GM13977 (cell line): ENCODE measurements at places on chromosomes 5 and 9.
A peak's percentile ranks its signal among the peaks of the same experiment; 100 is the strongest.

DNA sequence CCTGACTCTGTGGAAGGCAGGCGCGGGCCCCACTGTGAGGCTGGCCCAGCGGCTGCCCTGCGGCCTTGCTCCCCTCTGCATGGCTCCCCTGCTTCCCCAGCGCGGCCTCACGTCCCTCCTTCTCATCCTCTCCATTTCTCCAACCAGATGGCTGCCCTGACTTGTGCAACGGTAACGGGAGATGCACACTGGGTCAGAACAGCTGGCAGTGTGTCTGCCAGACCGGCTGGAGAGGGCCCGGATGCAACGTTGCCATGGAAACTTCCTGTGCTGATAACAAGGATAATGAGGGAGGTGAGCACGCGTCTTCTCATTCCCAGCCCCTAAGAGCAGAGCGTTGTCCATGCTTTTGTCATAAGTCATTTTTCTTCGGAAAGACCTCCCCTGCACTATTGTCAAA is 129.0 kb upstream of the WWC1 start:
- no peak for DNase-seq

- DNase-seq: no peak
Measured at GRCh38 chr5:157540124-157540523, 35.5 kb downstream of the ADAM19 start.

DNA sequence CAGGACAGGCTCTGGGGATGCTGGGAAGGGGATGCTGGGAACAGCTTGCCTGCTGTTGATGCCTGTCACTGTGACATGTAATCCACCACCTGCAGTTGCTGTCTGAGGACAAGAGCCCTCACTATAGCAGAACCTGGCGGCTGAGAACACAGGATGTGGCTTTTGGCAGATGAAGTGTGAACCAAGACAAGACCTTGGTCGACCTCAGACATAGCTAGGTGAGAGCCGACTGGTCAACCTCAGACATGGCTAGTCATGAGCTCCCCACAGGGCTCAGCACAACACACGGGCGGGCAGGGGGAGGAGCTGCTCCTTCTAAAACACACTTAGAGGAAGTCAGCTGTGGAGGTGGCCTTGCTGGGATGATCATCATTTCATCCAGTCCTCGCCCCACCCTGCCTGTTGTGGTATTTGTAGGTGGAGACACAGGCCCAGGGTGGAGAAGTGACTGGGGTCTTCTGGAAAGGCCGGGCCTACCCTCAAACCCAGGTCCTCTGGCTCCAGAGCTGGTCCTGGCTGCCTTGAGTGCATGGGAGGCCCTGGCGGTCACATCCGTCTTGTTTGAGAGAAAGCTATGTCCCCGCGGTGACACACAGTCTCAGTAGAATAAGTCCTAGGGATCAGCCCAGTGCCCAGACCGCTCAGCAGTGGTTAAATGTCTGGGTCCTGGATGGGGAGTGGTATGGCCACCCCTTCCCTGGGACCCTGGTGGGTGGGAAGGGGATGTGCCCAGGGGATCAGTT is 6.1 kb downstream of the SUSD3 start:
- DNase-seq: peak; percentile 93

DNA sequence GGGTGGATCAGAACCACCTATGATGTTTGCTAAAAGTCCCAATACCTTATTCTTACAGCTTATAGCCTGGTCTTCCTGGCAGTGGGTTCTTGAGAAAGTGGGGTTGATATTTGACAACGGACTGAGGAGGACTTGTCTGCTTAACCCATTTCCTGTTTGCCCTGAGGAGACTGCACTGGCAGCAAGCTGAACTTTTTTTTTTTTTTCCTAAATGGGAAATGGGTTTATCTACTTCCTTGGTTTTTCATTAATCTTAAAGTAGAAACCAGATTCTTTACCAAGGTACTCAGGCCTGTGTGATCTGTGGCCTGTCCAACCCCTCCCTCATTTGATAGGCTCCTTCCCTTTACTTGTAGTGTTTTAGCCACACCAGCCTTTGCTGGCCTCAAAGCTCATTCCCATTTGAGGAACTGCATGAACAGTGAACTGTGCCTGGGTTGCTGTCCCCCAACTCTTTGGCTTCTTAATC is 47.1 kb downstream of the C9orf57 start:
- DNase-seq: no peak

DNA sequence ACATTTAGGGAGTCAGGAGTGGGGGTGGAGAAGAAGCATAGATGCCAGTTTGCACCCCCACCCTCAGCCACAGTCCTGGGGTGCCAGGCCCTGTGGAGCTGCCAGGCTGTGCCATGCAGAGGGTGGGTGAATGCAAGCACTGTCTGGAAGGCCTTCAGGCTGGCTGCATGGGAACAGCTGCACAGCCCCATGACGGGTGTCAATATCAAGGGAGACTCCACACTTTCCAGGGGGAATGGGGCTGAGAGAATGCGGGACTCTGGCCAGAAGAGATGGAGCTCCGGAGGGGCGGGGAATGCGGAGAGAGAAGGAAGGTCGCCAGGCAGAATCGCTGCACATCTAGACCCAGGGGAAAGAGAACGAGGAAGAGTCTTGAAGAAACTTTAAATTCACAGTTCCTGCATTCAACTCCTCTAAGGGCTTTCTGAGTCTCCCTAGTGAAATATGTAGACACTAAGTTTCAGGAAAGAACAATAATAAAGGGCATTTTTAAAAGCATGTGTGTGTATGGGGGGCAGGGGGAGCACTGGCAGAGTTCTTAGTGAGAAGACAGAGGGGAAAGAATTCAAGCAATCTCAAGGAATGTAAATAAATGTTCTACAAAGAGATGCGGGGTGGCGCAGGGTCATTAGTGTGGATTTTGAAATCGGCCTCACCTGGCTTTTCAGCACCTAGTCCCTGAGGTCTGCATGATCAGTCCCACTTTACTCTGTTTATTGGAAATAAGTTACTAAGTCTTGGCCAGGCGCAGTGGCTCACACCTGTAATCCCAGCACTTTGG is 59.1 kb downstream of the BOD1 start:
- DNase-seq: no peak

GRCh38 chr9:107110153-107110552 is 172.9 kb upstream of the RAD23B start:
- DNase-seq: no peak

- no peak for DNase-seq
Measured at GRCh38 chr9:134700636-134701350, 59.2 kb downstream of the COL5A1 start.

DNA sequence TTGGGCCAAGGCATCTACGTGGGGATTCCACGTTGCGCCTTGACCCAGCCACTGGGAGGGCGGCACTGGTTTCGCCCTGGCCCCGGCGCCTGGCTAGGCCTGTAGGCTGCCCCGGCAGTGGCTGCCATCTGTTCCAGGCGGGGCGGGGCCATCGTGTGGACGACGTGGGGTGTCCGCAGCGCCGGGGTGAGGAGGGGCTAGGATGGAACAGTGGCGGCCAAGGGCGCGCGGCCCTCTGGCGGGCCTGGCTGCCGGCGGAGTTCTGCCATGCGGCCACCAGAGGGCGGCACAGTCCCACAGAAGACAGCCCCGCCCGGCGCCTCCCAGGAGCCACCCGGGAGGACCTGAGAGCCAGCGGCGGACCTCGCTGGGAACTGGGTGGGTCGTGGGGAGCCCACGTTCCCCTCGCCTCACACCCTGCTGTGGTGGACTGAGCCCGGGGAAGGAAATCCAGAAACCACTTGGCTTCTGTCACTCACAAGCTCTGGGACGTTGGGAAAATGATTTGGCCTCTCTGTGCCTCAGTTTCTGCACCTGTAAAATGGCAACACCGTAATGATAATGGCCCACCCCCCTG is 22.6 kb upstream of the RAPGEF1 start:
- DNase-seq: peak; percentile 91

GRCh38 chr9:94900222-94901018 is 173.9 kb downstream of the AOPEP start:
- DNase-seq: no peak

DNA sequence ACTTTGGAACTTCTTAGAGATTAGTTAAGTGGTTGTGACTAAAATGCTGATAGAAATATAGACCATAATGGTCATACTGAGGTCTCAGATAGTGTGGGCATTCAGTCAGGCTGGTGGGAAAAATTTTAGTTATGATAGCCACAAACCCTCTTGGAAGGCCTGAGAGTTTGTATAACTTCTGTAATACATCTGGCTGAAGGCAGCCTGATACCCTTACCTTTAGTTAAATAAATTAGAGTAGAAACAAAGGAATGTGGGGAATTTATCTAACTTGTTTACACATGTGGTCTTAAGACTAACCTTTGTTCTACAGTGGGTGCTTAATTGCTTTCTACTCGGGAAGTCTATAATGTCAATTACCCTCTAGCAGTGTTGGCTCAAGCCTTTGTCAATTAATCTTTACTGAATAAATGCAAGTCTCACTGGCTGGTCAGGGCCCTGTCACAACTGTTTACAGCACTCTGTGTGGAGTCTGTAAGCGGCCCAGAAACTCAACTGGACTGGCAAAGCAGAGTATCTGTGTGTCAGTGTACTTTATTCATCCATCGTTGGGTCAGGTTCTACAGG is 184.0 kb downstream of the FBXO4 start:
- no peak for DNase-seq

DNA sequence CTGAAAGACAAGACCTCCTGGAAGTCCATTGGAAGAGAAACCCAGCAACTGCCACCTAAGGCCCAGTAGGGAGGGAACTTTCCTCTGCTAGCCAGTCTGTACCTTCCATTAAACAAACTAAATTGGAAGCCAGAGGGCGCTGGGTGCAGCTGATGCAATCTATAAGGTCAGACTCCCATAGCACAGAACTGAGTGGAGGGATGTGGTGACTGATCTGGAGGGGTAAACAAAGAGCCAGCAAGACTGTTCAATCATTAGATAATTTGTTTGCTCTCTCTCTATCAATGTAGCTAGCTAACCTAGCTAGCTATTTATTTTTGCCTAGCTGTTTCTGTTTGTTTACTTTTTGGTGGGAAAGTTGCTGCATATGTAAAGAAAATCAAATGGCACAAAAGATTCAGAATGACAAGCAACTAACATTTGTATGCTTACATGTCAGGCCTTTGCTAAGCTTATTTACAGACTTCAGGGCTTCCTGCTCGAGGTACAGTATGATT is 291.8 kb upstream of the DAB2 start:
- peak; percentile 50 for DNase-seq

- DNase-seq: no peak
Measured at GRCh38 chr5:9500625-9501024, 45.2 kb downstream of the SEMA5A start.

- DNase-seq: peak; percentile 23
Measured at GRCh38 chr9:84759300-84759750, 89.8 kb downstream of the NTRK2 start.

DNA sequence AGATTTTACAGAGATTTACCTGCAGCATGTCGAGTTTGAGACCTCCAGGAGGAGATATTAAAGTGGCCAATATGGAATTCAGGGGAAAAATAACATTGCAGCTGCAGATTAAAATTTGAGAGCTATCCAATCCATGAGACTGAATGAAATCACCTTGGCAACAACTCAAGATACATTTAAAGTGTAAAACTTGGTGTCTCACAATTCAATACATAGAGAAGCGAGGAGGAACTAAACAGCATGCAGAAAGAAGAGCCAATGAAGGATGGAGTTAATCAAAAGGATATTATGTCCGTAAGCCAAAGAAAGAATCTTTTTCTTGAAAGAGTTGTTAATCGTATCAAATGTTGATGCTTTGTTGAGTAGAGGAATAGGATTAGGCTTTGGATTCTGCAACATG is 455.1 kb downstream of the CDH18 start:
- DNase-seq: no peak

DNA sequence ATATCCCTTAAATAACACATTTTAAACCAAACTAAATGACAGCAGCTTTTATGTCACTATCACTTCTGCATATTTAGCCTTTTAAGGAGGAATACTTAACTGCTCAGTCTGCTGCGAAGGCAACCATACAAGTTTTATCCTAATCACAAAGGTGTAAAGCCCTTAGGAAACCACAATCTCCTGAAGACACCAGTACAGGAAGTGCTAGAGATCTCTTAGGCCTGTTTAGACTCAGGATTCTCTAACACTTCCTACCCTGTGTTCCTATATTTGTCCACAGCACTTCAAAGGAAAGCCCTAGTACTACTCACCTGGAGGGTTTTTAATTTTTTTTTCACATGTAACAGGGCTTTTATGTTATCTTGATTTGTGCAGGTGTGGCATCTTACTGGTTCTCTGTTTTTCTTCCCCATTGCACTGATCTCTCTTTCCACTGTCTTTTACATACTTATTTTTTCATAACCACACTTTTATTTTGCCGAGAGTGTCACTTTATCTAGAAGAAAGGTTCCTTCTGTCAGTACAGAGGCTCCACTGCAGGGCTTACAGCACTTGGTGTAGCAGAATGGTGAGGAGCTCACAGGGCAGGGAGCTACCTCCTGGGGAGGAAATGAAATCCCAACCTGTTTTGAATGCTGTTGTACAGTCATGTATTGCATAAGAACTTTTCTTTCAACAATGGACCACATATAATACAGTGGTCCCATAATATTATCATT is 1060.6 kb upstream of the ACO1 start:
- DNase-seq: no peak

DNA sequence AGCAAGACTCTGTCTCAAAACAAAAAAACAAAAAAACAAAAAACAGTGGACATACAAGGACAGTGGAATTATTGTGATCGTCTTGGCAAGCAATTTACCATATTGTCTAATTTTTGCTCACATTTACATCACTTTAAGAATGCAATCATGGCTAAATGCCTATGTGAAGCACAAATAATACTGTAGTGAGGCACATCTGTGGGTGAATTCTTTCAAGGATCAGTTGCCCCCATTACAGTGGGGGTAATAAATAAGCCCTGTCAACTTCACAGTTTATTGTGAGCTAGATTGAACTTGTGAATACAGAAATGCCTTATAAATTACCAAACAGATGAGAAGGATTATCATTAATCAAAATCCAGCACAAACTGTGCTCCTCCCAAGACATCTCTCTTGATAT is 150.2 kb upstream of the PAPPA start:
- no peak for DNase-seq

DNA sequence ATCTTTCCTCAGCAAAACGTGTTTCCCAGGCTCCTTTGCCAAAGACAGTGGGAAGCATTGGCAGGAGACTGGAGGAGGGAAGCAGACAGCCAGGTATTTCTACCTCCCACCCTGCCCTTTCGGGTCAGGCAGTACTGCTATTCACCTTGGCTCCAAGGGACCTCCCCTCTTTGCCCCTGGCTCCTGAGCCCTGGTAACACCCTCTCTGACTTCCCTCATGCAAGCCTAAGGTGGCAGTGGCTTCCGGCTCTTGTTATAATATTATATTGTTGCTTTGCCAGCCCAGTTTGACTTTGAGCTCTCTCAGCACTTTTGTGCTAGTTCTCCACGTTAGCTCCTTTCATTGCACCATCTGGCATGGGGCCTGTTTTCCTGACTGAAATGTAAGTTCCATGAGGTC is 81.6 kb upstream of the IFNK start:
- DNase-seq: no peak
